ENCODE measurements at places on chromosomes 16 and 17. TPM values are rescaled to one million over a fixed set of nuclear protein-coding genes. Genes with fewer than 3 reads are reported as not detected.

The GAST gene
- not detected for total RNA-seq

- no peak for DNase-seq
These were observed 265.3 kb downstream of the CEP112 start for GRCh38 chr17:65926599-65926998.

The AATK gene
- 6.3 TPM for total RNA-seq

DNA sequence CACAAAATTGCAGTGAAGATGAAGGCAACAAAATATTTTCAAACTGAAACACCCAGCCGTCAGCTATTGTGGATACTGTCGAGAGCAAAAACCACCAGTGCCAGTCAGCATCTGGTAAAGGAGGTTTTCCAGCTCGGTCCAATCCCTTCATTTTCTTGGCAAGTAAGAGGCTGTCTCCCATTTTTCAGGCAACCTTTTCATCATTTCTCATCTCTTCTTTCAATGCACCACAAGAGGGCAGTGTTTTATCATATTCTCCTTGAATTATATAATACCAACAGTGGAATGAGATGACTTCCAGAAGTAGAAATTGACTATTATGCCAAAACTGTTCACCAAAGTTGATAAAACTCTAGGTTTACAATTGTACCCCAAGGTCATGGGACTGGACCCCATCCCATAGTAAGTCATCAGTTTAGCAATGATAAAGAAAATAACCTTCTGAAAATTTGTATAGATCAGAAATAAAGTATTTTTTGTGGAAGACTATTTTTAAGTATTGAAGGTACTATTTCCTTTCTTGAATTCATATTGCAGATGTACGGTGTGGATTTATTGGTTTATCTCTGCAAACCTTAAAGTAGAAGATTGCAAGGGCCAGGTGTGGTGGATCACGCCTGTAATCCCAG lies 16.8 kb downstream of the NQO1 start:
- peak; percentile 89 for DNase-seq

GRCh38 chr17:30345527-30346075 lies 11.7 kb upstream of the TMIGD1 start:
- DNase-seq, result no peak

The TUBB3 gene
- total RNA-seq, result 7.1 TPM

- no peak for DNase-seq
These were observed 379.0 kb upstream of the SOX9 start for GRCh38 chr17:71741836-71742235.

DNA sequence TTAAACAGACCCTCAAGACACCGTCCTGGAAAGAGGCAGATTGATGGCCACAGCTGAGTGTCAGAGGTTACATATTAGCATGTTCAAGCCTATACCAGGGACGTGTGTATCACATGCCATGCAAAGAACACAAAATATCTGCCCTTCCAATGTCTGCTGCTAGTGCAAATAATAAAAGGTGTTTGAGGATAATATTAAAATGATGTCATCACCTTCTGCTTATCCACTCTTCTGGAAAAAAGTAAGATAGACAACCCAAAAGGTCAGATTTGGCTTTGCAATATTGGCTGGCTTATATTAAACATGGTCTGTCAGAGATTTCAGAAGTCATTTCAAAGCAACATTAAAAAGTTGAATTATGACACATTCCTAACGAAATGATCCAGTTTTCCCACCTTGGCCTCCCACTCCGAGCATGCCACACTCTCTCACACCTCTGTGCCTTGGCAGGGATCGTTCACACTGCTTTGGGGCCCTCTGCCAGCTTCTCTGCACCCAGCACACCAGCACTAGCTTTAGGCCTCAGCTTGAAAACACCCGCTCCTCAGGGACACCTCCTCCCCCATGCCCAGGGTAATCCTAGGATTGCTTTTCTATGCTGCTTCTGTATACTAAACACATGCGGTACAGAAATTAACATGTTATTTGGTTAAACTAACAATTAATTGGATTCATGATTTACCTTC lies 248.2 kb downstream of the NTN1 start:
- no peak for DNase-seq

The TNFSF12 gene
- 13.2 TPM for total RNA-seq

Data from muscle of leg (tissue), 16 donors.